ENCODE measurements at places on chromosomes 4 and X. TPM values are rescaled to one million over a fixed set of nuclear protein-coding genes. Genes with fewer than 3 reads are reported as not detected.

DNA sequence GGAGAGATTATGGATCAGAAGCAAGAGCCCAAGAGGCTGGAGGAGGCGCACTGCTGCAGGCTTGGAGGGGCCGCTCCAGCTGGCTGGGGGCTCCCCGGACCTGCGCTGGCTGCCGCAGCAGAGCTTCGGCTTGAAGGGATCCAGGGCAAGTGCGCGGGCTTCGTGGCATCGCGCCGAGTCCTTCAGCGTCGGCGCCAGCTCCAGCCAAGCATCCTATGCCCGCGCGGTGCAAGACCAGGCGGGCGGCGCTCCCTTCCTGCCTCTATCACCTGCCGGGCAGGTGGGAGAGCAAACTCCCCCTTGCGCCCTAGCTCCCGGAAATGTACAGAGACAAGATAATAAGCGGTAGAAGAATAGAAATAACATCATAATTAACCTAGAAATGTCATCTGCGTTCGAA lies 10.5 kb upstream of the UCP1 start:
- no peak for DNase-seq

DNA sequence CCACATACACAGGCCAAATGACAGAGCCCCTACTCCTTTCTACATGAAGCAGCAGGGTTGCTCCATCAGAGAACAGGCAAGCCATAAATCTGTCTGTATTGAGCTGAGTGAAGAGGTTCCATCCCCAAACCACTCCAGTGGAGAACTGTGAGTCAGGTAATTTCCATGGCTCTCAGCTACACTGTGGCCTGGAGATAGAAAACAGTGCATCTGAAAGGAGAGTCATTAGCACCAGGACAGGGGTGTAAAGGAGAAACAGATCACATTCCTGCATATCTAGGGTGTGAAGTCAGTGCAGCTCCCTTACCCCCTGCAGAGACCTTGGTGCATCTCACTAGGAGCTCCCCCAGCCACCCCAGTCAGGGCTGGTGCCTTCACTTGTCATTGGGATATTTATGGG lies 314.7 kb downstream of the CHIC1 start:
- DNase-seq, result peak; percentile 58

DNA sequence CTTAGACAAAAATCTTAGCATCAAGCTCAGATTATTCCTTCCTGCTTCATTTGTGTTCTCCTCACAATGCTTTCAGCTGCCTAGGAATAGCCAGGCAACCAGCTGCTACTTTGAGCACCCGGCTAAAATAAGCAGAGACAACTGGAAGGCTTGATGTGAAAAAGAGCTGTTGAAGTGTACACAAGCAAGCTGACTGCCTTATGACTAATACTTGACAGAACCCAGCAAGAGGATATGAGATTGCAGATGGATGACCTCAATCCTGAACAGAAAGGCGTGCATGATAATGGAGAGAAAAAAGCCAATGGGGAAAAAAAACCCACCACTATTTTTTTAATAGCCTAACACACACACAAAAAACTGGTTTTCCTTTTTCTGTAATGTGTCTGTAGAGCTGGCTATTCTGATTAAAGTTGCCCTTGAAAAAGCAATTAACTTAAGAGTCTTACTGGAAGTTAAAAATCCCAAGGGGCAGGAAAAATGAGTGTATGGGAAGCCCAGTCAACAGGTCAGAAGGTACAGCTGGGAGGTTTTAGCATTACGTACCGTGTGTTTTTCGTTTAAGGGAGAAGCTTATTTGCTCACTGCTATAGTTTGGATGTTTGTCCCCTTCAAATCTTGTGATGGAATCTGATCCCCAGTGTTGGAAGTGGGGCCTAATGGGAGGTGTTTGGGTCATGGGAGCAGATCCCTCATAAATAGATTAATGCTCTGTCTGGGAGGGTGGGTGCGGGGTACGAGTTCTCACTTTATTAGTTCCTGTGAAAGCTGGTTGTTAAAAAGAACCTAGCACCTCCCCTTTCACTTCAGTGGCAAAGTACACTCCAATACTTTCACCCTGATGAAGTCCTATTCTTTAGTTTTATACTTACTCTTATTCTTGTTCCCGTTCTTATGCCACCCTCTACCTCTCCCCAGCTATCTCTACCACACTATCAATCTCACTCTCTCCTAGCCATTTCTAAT lies 37.1 kb upstream of the HERC6 start:
- DNase-seq, result no peak

GRCh38 chr4:57370691-57371090 lies 260.5 kb upstream of the IGFBP7 start:
- DNase-seq, result no peak

DNA sequence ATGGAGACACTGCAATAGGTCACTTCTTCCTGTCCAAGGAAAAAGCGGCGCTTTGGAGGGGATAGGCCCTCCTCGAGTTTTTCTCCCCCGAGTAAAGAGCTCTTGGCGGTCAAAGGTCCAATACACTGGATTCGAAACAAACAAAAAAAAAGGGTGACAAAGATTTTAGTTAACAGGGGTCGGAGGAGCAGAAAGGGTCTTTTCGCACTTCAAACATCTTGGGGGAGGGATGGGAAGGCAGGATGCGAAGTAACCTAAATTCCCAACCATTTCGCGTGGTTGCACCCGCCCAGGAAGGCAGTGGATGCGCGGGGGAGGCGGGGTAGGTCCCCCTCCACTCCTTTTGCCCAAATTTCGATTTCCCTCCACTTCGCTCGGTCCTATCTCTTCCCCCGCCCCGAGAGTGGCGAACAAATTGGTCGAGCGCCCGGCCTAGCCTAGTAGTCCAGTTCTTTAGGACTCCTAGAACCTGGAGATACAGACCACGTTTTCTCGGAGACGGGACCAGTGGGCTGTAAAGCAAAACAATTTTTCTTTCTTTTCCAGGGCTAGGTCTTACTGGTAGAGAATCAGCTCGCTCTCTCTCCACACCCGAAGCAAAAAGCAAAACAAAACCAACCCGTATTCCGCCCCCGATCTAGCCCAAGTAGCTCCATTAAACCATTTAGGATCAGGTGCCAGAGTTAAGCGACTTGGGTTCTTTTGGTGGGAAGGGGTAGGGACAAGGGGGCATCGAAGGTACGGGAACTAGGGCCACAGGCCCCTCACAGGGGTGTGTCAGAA lies 2.0 kb upstream of the STAG2 start:
- DNase-seq, result no peak

The PCSK1N gene
- 3.9 TPM for total RNA-seq

The SPANXA1 gene
- not detected for total RNA-seq
